ENCODE measurements at places on chromosomes 7 and 10.

DNA sequence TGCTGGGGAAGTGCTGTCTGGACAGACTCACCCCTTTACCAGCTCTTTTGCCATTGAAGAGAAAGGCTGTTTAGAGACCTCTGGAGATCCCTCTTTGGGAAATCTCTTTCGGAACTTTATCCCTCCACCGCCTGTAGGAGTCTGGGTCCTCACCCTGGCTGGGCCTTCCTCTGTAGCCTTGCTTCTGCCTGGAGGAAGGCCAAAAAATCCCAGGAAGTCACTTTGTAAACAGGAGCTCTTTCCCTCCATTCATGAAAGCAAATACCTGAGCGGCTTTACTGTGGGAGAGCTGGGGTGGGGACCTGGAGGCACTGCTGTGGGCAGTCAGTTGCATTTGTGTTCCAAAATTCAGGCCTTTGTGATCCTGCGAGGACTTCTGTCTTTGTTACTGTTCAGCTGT lies 126.2 kb downstream of the KLF6 start:
- DNase-seq, result no peak

GRCh38 chr10:100901051-100901450 lies 11.7 kb upstream of the SLF2 start:
- no peak for DNase-seq

- no peak for DNase-seq
Observed at GRCh38 chr10:70773965-70774809, 11.0 kb downstream of the TBATA start.

GRCh38 chr7:19011212-19011611 lies 106.2 kb downstream of the TWIST1 start:
- DNase-seq, result no peak

DNA sequence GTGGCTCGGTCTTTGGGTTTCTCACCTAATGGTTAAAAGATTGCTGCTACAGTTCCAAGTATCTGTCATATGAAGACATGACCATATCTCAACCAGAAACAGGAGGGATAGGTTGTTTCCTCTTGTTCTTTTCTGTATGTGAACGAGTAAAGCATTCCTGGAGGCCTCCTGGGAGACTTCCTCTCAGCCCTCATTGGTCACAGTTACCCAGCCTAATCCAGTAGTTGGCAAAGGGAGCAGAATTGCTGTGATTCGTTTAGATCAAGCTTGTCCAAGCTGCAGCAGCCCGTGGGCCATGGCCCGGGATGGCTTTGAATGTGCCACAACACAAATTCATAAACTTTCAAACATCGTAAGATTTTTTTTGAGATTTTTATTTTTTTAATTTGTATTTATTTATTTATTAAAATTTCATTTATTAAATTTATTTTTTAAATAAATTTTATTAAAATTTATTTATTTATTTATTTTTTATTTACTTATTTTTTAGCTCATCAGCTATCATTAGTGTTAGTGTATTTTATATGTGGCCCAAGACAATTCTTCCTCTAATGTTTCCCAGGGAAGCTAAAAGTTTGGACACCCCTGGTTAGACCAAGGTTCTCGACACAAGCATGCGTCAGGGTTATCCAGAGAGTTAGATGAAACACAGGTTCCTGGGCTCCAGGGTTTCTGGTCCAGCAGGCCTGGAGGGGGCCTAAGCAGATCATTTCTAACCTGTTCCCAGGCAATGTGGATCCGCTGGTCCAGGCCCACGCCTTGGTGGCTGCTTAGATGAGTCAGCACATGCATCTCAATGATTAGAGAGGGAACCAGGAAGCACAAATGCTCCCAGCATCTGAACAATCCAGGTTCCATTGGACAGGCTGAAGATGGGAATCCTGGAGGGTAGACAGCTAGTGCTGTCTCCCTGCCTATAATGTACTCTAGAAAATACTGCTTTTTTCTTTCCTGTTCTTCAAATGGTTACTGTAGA lies 25.6 kb downstream of the CDC123 start:
- no peak for DNase-seq

DNA sequence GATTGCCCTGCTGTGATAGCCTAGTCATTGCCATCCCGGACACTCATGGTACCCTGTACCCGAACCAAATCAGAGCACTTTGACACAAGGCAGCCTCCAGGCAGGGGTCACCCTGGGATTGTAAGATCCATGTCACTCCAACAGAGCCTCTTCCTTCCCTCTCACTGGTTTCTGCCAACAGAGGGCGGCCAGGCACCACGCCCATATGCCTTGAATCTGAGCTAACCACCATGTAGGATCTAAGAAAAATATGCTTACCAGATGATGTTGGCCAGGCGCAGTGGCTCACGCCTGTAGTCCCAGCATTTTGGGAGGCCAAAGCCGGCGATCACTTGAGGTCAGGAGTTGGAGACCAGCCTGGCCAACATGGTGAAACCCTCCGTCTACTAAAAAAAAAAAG lies 389.2 kb upstream of the KLF6 start:
- no peak for DNase-seq

DNA sequence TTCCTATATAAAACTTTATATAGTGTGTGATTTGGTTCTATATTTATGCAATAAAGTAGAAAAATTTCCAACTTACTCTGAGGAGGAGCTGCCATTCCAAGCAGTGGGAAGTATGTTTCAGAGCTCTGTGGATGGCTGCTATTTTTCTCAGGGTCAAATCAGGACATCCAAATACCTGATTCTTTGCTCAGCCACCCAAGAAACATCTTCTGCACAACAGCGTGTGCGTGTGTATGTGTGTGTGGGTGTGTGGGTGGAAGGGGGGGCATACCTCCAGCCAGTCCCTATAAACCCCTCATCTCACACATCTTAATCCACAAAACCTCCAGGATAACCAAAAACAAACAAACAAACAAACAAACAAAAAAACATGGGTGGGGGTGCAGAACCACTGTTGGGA lies 66.3 kb upstream of the EMX2 start:
- DNase-seq, result no peak

GRCh38 chr10:22894714-22895113 lies 33.1 kb upstream of the ARMC3 start:
- DNase-seq, result no peak

DNA sequence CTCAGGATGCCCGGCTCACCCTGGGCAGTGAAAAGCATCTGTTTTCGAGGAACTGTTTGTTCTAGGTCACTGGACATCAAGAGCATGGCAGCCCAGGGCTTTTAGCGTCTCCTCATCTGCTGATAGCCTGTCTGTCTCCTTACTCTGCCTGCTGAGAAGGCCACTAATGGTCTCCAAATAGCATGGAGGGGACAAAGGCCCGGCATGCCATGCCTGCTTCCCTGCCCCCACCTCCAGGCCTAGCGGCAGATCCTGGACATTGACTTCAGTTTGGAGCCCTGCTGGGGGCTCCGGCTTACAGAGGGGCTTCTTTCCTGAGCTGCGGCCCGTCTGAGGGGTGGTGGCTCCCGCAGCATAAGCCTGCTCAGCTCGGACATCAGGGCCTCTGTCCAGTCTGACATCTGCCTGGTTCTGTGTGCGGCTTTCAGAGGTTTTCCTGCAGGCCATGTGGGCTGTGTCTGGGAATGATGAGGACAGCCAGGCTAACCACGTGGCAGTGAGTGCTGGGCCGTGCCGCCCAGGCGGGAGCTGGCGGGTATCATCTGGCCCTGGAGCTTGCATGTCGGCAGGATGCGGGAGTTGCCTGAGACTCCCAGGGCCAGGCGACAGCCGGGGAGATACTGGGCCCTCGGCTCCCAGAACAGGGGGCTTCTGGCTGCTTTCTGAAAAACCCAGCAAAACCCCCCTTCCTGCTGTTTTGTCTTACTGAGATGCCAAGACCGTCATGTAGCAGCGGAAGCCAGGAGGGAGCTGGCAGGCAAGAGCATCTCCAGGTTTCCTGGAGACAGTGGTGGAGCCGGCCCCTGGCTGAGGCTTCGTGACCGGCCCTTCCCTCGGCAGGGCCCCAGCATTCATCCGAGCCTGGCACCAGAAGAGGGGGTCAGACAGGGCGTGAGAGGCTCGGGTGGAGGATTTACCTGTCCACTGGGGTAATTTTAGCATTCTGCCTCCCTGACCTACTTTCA lies 9.2 kb downstream of the PFKFB3 start:
- peak; percentile 36 for DNase-seq

- no peak for DNase-seq
Observed at GRCh38 chr7:91457208-91457607, 193.0 kb downstream of the FZD1 start.

DNA sequence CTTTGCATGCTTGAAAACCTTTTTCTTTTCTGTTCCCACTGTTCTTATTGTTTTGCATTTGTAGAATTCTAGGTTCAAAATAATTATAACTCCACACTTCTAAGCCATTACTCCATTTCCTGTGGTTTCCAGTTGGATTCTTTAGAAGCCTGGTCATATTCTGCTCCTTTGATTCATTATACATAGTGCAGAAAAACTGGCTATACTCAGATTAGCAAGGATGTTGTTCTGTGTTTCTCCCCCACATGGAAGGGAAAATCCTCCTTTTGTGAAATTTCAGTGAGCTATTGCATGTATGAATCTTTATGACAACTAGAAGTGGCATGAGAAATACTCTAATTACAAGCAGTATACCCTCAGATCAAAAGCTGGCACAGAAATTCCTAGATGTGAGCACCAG lies 79.5 kb downstream of the SLC13A1 start:
- DNase-seq, result no peak

DNA sequence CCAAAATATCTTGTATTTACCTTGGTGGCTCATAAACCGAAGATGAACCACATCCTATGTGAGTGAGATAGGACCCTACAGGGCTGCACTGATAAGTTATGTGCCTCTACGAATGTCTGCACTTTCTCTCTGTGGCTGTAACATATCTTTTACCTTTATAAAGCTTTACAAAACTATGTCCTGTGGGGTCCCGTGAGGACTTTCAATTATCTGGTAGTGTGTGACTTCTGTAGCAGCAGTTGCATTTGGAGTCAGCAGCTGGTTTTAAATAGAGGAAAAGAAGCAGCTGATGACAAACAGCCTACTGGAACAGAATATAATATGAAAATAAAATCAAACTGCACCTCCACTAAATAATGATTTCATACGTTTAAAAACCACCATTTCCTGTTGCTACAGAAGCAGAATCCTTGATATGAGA lies 222.4 kb upstream of the GNAI1 start:
- DNase-seq, result no peak

DNA sequence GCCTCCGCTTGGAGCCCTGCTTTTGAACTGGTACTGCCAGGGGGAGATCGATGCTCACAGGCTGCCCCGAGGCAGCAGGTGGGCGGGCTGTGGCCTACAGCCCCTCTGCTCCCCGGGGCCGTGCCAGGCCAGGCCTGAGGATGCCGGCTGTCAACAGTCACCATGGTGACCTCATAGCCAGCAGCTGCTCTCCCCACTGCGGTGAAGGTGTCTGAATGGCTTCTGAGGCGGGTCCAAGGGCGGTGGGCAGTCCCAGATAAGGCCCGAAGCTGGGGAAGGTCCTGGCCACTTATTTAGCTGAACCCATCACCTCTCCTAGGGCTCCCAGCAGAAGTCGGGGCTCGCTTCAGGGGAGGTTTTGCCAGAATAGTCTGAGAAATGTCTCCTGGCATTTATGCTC lies 179.3 kb downstream of the ARHGAP12 start:
- DNase-seq, result no peak

DNA sequence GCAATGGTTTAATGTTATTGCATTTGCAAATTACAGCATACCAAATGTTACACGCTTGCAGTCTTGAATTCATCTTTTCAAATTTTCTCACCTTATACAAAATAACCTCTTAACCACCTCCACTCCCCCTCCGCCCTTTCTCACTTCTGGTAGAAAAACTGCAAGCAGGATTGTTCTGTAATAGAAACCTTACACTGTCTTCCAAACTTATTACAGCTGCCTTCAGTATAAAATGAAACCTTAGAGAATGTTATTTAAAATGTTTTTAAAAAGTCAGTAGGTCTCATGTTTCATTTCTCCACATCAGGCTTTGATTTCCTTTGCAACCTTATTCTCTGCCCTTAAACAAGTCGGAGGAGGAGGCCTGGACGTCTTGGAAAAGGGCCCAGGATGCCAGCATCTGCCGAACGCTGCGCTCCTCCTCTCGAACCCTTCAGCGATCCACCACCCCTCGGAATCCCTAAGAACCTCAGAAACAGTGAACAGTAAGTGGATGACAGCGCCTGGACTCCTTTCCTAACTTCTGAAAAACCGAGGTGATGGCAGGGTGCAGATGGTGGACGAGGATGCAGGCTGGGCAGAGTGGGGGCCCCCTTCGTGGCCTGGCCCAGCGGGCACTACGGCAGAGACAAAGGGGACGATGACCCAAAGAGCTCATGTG lies 74.0 kb downstream of the FGFR2 start:
- DNase-seq, result no peak

GRCh38 chr7:66070222-66070621 lies 5.4 kb upstream of the ASL start:
- DNase-seq, result no peak

- DNase-seq, result no peak
Observed at GRCh38 chr10:79430936-79431335, 14.5 kb downstream of the ZCCHC24 start.

DNA sequence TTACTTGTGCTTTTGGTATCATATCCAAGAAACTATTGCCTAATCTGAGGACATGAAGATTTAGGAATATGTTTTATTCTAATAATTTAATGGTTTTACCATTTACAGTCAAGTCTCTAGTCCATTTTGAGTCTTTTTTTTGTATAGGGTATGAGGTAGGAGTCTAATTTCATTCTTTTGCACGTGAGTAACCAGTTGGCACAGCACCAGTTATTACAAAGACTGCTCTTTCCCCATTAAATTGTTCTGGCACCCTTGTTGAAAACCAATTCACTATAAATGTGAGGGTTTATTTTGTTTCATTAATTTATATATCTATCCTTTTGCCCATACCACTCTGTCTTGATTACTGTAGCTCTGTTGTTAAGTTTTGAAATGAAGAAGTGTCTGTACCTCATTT lies 381.6 kb downstream of the SUGCT start:
- DNase-seq, result no peak

- no peak for DNase-seq
Observed at GRCh38 chr7:130566898-130567280, 75.0 kb downstream of the MEST start.

GRCh38 chr7:21430575-21430954 lies 2.7 kb downstream of the SP4 start:
- no peak for DNase-seq

GRCh38 chr10:35745617-35746403 lies 103.7 kb upstream of the FZD8 start:
- no peak for DNase-seq

DNA sequence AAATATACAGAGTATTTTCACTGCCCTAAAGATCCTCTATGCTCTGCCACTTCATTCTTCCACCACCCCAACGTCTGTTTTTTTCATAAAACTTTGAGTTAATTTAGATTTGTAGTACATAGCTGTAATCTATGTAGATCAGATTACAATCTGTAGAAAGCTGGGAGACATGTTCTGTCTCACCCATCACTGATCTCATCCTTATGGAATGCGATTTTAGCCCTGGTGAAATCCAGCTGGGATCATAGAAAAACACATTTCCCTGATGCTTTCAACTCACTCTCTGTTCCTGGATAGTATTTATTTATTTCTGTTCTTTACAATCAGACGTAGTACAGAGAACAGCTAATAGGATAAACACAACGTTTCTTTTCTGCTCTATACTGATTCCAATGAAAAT lies 521.0 kb downstream of the KIF20B start:
- no peak for DNase-seq

GRCh38 chr7:158976468-158976848 lies 120.1 kb downstream of the DYNC2I1 start:
- no peak for DNase-seq

- DNase-seq, result no peak
Observed at GRCh38 chr7:22427104-22427503, 70.2 kb upstream of the RAPGEF5 start.

Data from amygdala (tissue), 56 donors.